ENCODE measurements at places on chromosomes 2 and 18.
A peak's percentile ranks its signal among the peaks of the same experiment; 100 is the strongest.

DNA sequence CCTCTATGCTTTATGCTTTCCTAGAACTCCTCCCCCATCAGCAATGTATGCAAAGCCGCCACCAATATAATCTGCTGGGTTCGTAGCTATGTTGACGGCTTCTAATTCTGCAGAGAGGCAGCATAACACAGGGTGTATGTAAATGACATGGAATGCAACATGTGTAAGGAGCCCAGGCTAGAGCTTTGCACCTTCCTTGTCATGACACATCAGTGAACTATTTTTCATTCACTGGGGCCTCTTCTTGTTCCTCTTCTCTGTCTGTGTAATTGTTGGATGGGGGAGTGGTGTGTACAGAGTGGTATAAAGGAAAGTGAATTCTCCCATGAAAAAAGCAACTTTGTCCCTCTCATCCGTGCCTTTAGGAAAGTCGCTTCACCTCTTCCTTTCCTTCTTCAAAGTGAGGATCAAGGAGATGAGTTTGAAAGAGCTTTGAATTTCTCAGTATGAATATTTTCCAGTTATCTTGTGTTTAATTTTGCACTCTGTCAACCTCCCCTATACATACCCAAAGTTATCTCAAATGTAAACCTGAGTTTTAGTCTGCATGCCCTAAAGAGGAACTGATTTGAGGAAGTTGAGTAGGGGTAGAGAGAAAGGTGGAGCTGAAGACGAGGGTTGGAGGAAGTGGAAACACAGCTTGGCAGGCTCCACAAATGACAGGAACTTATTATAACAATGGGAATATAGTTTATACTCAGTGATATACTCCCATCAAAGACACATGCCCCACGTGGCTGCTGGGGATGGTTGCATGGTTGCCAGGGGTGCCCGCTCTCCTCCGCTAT is 74.9 kb upstream of the ARL4C start:
- DNase-seq = no peak

- no peak for DNase-seq
Measured at GRCh38 chr2:60216452-60216995, 336.9 kb downstream of the BCL11A start.

GRCh38 chr2:101464841-101465240 is 10.1 kb downstream of the RFX8 start:
- no peak for DNase-seq

DNA sequence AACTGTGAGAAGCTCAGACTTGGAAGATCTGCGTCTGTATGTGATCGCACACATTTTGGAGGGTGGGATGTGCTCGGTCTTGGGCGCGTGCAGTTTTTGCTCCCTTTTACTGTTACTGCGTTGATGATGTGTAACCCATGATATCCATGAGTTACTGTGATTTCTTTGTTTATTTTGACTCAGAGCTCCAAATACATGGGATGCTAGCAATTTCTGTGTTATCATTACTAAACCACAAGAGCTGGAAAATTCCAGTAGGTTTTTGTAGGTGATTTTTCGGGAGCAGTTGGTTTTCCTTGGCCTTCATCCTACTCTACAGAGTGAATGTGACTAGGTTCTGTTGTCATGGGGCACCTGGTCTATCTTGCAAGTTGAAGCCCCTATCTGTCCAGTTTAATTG is 124.2 kb downstream of the AGAP1 start:
- DNase-seq = no peak

- DNase-seq = no peak
Measured at GRCh38 chr2:233867993-233868532, at the start of gene MSL3B. Gene MSL3B, minus strand, starts transcription at chr2:233868386.

DNA sequence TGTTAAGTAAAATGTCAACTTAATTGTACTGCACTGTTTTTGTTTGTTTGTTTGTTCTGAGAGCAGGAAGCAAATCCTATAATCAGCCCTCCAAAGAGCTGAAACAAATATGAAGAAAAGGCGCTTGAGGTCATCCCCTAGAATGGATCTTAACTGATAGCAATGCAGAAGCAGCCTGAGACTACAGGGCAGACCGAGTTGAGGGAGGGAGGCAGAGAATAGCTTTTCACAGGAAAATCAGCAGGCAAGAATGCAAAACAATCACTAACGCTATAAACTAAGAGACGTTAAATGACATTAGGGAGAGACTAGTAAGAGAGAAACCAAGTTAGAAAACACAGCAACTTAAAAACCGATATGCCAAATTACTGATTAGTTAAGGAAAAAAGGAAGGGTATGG is 37.2 kb downstream of the GALNT1 start:
- no peak for DNase-seq

- DNase-seq = peak; percentile 79
Measured at GRCh38 chr2:60550178-60550983, 3.1 kb downstream of the BCL11A start.

- no peak for DNase-seq
Measured at GRCh38 chr18:12296087-12296403, 12.0 kb upstream of the TUBB6 start.

- DNase-seq = no peak
Measured at GRCh38 chr2:203812294-203813221, 55.0 kb upstream of the CTLA4 start.

- DNase-seq = no peak
Measured at GRCh38 chr2:8515864-8516533, 165.9 kb upstream of the ID2 start.

- no peak for DNase-seq
Measured at GRCh38 chr2:101963198-101963597, 28.6 kb upstream of the IL1R2 start.

DNA sequence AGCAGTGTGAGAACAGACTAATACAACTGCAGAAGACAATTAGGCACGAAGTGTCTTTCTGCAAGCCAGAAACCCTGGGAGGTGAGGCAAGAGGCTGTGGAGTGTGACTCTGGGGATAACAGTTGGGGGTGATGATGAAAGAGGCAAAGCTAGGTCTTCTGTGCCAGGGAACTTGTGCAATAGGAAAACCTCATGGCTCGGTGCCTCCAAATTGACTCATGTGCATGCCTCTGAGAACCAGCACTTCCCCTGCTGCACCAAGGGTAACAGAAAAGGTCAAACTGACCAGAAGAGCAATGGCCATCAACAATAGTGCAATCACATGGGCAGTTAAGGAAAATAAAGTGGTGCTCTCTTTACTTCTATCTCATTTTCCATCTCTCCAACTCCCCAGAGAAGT is 136.4 kb downstream of the SCG2 start:
- DNase-seq = no peak

DNA sequence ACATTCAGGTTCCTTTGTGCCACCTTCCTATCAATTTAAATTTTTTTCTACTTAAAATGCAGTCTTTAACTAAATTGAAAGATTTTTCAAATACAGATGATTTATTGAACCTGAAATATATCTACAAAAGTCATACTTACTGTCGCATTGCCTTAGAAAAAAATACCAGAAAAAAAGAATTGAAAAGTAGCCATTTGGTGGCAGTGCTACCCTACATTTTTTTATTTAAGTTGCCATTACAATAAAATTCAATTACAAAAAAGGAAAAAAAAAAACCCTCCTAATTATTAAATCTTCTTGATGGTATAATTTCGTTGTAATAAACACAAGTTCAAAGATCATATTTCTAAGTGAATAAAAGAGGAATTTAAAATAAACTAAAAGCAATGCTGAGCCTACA is 43.4 kb downstream of the DSC3 start:
- DNase-seq = no peak

- DNase-seq = no peak
Measured at GRCh38 chr2:40352041-40352702, 99.7 kb downstream of the SLC8A1 start.

- no peak for DNase-seq
Measured at GRCh38 chr2:190943706-190944105, 63.1 kb downstream of the GLS start.

GRCh38 chr2:137828624-137829023 is 135.6 kb upstream of the HNMT start:
- no peak for DNase-seq

DNA sequence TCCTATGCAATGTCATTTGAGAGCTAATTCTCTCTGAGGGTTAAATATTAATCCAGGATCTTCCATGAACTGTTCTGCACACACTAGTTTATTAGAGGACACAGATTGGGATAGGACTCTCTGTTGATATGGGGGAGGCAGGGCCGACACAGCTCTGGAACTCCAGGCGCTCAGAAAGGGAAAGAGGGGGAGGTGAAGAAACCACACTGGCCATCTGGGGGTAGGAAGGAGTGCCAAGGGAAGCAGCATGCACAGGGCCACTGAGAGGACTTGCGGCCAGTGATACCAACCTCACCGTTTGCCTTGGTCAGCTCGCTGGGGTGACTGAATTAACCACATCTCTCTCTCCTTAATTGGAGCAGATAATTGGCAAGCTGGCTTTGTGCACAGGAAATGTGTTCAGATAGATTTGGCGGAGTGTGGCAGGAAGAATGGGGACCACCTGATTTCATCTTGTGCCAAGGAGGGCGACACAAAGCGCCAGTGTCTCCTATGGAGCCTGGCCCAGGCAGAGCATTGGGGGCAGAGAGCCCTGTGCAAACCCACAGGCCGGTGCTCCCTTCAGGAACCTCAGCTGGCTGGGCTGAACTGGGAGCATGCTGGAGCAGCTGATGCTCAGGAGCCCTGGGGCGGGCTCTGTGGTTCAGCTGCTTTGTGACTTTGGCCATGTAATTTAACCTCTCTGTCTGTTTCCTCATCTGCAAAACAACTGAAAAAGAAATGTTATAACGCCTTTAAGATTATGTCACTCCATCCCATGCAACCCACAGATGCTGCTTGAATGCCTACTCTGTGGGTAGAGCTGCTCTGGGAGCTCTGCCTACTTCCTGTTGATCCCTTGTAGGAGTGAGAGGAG is 114.7 kb upstream of the STON1 start:
- peak; percentile 79 for DNase-seq

DNA sequence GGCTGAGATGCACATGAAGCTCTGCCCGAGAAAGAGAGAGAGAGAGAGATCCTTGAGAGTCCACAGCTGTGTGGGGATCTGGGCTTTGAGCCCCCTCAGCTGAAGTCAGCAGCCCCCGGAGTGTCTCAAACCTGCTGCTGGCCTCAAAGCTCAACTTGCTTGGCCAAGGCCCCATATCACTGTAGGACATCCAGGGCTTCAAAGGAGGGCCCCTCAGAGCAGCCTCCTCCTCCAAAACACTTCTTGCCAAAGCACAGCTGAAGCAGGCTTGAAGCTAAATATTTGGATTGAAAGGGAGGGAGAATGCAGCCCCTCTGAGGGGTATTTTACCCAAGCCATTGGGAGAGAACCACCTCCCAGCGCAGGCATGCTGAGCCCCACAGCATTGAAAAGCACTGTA is 357.6 kb downstream of the OSR1 start:
- DNase-seq = no peak

DNA sequence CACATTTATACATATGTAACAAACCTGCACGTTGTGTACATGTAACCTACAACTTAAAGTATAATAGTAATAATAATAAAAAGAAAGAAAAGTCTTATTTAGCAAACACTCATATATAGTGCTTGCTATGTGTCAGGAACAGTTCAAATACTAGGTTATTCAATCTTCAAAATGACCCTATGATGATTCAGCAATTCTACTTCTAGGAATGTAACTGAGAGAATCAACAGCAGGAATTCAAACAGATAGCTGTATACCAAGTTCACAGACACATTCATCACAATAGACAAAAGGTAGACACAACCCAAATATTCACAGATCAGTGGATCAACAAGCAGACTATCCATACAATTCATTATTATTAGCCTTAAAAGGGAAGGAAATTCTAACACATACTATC is 69.5 kb downstream of the MYO5B start:
- no peak for DNase-seq

DNA sequence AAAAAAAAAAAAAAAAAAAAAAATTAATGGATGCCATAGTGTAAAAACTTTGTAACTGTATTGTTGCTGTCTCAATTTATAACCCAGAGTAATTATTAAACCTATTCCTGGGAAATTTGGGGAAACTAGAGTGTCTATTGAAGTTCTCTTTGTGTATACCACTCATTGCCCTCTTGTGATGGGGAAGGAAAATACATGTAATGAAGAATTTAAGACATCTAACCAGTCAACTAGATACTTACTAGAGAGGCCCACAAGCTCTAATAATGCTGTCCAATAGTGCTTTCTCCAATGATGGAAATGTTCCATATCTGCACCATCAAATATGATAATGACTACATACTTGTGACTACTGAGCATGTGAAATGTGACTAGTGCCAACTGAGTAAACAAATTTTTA is 168.5 kb upstream of the SLC39A10 start:
- no peak for DNase-seq

DNA sequence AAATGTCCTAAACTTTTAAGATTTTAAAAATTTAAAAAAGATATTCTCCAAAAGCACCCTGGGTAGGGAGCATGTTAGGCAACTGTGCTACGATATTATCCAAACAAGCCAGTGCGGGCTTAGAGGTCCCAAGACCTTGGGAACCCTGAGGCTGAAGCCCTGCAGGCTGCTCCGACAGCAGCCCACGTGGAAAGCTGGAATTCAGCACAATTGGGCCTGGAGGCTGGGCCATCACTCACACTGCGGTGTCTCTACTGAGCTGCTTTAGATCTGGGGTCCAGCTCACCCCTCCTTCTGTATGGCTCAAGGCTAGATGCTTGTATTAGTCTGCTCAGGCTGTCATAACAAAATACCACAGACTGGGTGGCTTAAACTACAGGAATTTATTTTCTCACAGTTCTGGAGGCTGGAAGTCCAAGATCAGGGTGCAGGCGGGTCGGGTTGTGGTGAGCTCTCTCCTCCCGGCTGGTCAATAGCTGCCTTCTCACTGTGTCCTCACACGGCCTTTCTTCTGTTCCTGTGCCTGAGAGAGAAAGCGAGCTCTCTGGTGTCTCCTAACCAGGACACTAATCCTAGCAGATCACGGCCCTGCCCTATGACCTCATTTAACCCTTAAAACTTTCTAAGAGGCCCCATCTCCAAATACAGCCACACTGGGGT is 42.5 kb downstream of the DPYSL5 start:
- DNase-seq = no peak

Data from hypothalamus (tissue), 51 donors.